ENCODE measurements at places on chromosomes 12 and 14.

DNA sequence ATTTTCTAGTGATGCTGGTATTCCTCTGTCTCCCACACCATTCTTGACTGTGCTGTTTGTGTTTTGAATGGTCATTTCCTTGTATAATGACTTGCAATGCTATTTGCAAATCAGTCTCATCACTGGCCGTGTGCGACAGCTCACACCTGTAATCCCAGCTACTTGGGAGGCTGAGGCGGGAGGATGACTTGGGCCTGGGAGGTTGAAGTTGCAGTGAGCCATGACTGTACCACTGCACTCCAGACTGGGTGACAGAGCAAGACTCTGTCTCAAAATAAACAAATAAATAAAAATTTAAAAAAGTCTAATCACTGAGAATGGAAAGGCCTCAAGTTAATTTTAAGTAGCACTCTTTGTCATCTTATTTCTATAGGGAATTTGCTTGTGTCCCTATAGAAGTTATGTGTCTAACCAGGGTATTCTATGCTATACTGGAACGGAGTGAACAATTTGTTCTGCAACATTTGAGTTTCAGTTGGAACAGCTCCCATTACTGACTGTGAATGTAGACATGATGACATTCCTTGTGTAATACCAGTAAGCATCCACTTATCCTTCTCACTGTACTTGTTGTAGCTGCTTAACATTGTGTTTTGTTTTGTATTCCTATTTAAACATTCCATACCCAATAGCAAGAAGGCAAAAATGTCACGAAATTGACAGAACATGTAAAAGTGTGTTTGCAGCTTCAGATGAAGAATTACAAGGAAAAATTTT is 126.3 kb downstream of the MGST1 start:
- no peak for DNase-seq

GRCh38 chr14:73136085-73136386 is 271 bp upstream of the PSEN1 start:
- DNase-seq, result no peak

DNA sequence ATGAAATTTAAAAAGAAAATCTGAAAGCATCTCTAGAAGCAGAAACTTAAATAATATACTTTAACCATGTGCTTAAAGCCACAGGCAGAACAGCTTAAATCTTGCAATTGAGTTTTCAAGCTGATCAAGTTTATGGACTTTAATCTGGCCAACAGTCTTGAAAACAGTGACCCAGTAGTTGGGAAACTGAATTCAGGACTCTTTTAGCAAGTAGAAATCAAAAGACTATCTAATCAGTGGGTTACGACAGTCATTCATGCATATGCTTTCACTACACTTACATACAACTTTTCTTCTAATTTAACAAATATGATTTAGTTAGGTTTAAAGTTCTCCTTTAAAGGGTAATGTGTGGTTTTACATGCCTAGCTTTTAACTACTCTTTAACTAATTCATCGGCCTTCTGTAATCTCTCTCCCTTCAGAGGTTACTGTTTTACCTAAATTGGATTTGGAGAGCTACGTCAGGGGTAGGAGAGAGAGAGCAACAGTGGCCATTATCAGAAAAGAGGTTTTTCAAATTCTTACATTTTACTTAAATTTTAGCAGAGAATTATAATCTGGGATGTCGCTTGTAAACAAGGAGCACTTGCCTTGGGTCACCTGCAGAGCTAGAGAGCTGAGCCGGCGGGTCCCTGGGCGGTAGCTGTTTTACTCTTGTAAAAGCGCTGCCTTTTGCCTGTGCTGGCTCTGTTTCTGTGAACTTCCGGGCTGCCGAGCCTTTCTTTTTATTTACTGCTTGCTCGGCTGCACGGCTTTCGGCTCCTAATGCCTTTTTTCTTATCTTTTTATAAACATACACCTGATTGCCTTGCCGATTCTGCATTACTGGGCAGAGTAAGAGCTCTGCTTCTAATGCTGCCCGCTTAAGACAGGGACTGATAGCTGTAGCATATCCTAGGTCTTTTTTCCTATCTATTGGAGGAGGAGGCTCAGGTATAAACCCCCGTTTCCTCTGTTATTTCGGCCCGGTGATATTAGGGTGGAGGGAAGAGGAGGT is 17.4 kb upstream of the LYZ start:
- DNase-seq, result peak; percentile 48

- no peak for DNase-seq
Measured at GRCh38 chr12:51482929-51483697, 58.5 kb downstream of the SLC4A8 start.

GRCh38 chr12:29073631-29074239 is 75.3 kb upstream of the FAR2 start:
- peak; percentile 19 for DNase-seq

DNA sequence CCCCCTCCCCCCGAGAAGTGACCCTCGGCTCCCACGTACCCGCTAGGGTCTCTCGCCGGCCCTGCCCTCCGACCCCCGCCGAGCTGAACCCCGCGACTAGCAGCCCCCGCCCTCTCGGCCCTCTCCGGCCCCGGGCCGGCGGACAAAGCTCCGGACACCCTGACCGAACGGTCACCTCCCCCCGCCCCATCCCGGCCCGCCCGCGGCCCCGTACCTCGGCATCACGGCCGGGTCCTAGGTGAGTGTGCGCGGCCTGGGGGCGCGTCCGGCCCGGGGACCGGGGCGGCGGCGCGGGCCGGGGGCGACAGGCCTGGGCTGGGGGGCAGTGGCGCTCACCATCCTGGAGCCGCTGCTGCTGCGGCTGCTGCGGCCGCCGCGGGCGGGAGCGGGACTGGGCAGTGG is at the start of gene FIGNL2:
TSS of gene FIGNL2 (minus strand) at position 393 of the 402 bp plus-strand sequence. CDS start 26,305 bp downstream, outside the sequence.
- no peak for DNase-seq

- peak; percentile 56 for DNase-seq
Measured at GRCh38 chr14:73741386-73741875, 27.2 kb upstream of the PNMA1 start.

GRCh38 chr12:6070472-6071257 is 53.8 kb downstream of the VWF start:
- no peak for DNase-seq

DNA sequence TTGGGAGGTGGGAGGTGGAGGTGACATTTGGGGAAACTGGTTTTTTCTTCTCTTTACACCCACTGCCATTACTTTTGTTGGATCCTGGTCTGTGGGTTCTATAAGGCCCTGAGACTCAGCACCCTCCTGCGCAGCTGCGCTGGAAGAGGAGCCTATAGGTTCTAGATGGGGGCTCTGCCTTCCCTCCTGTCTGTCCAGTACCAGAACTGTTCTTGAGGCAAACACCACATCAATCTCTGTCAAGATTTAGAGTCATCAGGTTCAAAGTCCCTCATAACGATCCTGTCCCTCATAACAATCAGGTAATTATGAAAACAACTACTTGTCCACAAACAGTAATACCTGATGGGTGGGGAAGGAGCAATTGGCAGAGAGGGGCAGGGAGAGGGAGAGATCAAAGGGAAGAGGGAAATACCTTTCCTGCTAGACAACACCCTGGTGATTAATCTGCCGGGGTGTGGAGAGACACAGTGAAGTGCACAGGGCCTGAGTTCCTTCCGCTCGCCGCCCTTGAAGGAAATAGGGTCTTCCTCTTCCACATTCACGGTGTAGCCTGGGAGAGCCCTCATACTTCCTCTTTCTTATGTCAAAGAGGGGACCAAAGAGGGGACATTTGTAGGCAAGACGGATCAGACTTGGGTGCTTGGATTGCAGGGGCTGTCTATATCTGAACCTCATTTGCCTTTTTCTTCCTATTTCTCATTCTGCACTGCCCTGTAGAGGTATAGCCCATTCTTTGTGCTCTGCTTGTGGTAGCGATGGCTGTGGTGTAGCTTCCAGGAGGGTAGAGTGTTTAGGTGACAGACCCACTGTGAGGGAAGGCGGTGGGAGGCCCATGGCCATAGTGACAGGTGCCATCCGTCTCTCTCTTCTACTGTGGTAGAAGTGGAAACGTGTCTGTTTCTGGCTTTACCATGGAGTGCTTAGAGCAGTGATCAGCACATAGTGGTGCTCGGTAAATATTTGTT is 12.6 kb downstream of the GPRC5A start:
- no peak for DNase-seq

DNA sequence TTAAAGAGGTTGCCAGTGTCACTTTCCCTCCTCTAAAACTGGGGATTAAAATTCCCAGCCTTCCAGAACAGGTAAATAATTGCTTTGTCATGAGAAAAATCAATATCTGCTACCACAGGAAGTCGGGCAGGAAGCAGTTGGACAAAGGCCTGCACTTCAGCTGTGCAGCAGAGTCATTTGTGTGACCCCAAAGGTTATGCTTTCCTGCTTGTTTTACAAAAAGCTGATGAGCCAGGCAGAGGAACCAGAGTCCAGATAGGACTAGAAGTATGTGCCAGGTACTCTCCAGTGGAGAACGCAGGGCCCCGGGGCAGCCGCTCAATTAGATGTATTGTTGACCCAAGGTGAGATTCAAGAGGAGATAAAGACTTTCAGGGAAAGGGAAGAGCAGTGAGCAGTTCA is 117.1 kb upstream of the FRMD6 start:
- no peak for DNase-seq

DNA sequence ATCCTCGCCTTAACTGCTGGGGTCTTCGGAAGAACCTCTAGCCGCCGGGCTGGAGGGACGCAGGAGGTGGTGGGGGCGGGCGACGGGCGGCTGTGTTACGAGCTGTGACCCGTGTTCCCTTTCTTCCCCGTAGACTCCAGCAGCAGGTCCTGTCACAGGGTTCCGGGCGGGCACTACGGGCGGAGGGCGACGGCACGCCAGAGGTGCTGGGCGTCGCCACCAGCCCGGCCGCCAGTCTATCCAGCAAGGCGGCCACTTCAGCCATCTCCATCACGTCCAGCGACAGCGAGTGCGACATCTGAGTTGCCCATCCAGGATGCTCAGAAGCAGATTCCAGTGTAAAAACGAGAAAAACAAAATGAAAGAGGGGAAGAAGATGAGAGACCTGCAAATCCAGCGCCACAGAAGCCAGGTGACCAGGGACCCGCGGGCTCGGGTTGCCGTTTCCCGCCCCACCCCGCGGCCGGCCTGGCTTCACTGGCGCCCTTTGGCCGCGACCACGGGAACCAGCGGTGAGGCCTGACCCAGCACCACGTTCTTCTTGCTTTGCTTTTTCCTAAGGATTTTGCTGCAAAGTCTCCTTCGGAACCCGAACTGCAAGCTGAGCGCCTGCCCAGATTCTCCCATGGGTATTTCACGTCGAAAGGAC is 2.1 kb downstream of the SIX6 start:
- no peak for DNase-seq

GRCh38 chr14:23056956-23057756 is at the start of gene CDH24:
CDH24 (minus strand) TSS chr14:23057520; CDS start chr14:23055733, 1,787 bp downstream.
- DNase-seq, result peak; percentile 75

GRCh38 chr12:57154076-57154475 is 6.7 kb upstream of the LRP1-AS start:
- DNase-seq, result no peak

GRCh38 chr12:2834581-2835491 is at the start of gene NRIP2:
NRIP2 (minus strand) TSS chr12:2835035; CDS start chr12:2834983, 52 bp downstream.
- peak; percentile 42 for DNase-seq

GRCh38 chr12:112163471-112163991 is 38.2 kb downstream of the TRAFD1 start:
- DNase-seq, result no peak

DNA sequence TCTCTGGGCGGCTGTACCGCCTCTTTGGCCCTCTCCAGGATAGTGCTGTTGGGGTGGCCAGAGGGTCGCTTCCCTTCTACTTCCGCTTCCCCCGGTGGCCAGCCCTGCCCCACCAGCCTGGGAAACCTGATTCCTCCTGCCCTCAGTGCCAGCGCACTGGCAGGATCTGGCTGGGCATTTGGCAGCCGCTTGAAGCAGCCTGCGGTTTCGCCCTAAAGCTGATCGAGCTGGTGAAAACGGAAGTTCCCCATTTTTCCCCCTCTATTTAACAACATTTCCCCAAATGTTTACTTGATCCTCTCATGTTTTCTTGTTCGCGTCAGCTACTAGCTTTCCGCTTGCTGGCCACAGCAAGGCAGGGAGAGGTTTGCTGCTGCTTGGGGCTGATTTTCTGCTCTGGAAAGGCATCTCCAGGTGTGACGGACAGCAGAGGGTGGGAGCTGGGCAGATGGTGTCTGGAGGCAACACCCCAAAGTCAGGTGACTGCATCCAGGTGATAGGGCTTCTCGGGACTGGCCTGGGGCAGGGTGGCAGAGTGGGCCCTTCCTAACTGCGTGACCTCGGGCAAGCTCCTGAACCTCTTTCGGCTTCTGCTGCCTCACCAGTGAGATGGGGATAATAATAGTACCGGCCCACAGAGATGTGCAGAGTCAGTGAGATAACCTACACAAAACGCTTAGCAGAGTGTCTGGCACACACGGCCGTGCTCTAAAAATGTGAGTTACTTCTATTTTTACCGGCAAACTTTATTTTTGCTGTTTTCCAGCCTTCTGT is 53.1 kb downstream of the TSPAN9 start:
- no peak for DNase-seq

GRCh38 chr12:122839907-122840554 is 4.8 kb downstream of the HIP1R start:
- DNase-seq, result no peak

GRCh38 chr14:89304561-89304960 is 112.5 kb downstream of the FOXN3 start:
- DNase-seq, result no peak

- no peak for DNase-seq
Measured at GRCh38 chr12:69821456-69822159, 3.4 kb upstream of the MYRFL start.

- DNase-seq, result no peak
Measured at GRCh38 chr12:71475280-71475679, 35.7 kb downstream of the LGR5 start.

Data from testis (tissue), 5 donors.